Suppressor macrophage treated with lipopolysaccharide for 1 hour (primary cell): ENCODE measurements at places on chromosomes 1 and 21.

- peak; percentile 59 for DNase-seq
Observed at GRCh38 chr1:115839029-115839678, 1.8 kb downstream of the NHLH2 start.

DNA sequence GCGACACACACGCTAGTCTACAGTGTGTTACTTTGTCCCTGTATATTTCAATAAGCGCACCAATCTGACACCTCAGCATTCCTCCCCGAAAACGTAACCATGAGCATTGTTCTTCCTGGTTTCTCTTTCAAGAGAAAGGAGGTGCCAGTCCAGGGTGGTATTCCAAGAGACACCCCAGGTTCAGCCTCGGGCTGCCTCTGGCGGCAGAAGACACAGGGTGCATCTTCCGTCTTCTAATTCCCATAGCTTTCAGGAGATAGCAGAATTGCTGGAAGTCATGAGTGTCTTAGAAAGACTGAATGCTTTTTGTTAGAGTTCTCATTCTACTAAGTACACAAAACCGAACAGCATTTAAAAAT is 15.9 kb upstream of the RGS8 start:
- no peak for DNase-seq

GRCh38 chr1:89527256-89527655 is 2.6 kb downstream of the LRRC8B start:
- no peak for DNase-seq

- DNase-seq, result no peak
Observed at GRCh38 chr1:42417166-42417565, 36.6 kb downstream of the RIMKLA start.

DNA sequence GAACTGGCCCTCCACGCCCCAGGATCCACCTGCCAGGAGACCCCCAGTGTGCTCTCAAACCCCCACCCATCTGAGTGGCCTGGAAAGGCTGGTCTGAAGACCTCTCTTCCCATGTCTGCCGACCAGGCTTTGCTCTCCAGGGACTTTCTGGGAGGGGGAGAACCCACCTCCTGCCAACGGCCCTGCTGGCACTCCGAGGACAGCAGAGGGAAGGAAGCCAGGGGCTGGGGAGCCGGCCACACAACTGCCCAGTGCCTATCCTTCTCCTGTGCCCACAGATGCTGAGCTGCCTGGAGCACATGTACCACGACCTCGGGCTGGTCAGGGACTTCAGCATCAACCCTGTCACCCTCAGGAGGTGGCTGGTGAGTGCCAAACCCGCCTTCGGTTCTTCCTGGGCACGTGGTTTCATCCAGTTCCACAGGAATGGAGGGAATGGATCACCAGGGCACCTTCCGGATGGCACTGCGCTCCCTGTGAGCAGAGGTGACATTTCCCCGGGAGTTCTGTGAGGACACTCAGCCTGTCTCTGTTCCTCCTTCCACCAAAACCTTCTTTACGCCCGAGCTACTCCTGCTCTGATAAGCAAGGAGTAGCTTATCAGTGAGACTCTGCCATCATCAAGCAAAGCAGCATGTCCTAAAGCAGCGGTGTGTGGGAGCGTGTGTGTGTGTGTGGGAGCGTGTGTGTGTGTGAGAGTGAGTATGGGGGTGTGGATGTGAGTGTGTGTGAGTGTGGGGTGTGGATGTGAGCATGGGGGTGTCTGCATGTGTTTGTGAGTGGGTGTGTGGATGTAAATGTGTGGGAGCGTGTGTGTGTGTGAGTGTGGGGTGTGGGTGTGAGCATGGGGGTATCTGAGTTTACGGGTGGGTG is 105.5 kb downstream of the PDE9A start:
- DNase-seq, result no peak

DNA sequence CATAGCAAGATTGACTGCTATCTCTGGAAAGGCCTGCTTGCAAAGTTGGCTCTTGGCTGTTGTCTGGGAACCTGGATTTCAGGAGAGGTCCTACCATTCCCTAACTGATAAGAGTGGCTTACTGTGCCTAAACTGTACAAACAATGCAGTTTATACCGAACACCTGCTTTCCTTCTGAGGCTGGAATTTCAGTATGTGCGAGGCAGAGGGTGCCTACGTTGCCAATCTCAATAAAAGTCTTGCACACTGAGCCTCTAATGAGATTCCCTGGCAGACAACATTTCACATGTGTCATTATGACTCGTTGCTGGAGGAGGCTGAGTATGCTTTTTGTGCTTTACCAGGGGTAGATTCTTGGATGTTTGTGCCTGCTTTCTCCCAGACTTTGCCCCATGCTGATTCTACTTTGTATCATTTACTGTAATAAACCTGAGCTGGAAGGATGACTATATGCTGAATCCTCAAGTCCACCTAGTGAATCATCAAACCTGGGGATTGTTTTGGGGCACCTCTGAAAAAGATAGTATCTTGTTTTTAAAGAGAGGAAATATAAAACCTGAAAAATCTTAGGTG is 58.9 kb upstream of the GNG4 start:
- no peak for DNase-seq

DNA sequence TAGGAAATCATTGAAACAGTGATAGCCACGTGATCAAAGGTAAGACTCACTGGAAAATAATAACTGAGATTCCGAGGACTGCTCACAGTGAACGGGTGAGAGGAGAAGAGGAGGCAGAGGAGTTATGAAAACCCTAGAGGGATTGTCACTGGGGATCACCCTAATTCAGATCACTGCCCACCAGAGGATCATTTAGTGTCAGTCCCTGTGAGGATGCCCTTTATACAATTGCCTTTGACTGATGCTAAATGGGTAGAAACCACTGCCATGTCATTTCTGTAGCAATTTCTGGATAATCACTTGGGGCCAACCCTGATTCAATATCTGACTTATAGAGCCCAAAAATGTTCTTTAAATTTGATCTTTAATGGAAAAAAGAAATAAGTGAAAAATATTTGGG is 14.1 kb upstream of the VAV3 start:
- DNase-seq, result no peak

DNA sequence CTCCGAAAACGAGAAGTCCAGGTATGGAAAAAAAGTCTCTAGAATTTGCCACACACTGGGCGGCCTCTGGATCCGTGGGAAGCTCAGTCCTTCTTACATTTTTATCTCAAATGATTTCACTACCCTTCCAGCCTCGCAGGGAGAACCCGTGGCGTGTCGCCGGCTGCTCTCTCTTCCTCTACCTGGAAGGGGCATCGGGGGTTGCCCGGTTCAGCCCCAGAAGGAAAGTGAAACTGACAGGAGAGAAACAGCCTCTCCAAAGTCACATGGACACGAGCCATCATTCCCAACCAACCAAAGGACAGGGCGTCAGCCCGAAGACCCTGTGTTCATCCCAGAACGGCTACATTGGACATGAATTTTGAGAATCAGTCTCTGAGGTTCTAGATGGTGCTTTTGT is 182.5 kb downstream of the ADSS2 start:
- no peak for DNase-seq
